ENCODE measurements at places on chromosomes 13 and 19.
A peak's percentile ranks its signal among the peaks of the same experiment; 100 is the strongest.

DNA sequence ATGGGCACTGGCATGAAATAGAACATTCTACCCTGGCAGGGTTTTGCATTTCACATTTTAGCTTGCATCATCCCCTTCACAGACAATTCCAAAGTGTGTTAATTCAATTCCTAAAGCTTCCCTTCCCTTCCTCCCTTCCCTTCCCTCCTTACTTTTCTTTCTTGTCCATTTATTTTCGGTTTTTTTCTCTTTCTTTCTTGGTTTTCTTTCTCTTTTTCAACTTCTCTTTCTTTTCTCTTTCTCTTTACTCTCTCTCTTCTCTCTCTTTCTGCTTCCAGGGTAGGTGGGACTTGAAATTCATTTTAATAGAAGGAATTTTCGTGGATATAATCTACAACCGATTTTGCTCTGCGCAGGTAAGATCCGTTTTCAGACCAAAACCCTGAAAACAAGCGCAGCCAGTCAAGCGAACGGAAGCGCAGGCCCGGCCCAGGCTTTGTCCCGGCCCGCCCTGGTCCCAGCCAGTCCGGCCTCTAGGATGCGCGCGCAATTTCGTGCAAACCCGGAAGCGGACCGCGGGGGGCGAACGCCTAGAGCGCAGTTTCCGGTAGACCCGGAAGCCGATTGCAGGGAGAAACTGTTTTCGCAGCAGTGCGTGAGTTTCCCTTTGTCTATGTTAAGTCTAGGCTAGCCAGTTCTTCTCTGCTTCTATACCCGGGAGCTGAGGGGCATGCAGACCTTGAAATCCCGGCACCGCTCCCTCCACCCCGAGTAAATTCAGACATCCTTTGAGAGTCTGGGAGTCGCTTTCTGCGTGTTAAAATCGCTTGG lies at the start of gene ZNF528:
Gene ZNF528, plus strand, starts transcription at position 540 of the 771 bp plus-strand sequence. CDS start 4,165 bp downstream, outside the sequence.
- DNase-seq = peak; percentile 92

- DNase-seq = no peak
These were observed 15.1 kb downstream of the LILRA5 start for GRCh38 chr19:54297759-54298305.

GRCh38 chr19:347946-348861 lies 3.6 kb upstream of the MIER2 start:
- DNase-seq = peak; percentile 15

GRCh38 chr19:8618751-8619150 lies 8.2 kb upstream of the ADAMTS10 start:
- no peak for DNase-seq

- no peak for DNase-seq
These were observed 45.4 kb downstream of the PEPD start for GRCh38 chr19:33476151-33476707.

DNA sequence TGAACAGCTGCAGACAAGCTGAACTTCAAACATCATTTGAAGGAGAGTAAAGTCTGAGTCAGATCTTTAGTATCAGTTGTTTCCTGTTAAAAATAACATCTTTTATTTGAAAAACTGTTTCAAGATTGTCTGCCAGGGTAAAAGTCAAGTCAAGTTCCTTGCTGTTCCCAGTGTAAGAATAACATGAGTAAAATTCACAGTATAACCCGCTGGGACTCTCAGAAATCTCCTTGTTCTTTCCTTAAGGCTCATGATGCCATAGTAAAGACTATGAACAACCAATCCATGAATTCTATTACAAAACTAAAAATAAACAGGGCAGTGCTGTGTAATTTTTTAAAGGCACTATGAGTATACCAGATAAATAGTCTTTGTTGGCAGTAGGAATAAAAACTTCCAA lies 112.9 kb downstream of the IRS2 start:
- peak; percentile 15 for DNase-seq

DNA sequence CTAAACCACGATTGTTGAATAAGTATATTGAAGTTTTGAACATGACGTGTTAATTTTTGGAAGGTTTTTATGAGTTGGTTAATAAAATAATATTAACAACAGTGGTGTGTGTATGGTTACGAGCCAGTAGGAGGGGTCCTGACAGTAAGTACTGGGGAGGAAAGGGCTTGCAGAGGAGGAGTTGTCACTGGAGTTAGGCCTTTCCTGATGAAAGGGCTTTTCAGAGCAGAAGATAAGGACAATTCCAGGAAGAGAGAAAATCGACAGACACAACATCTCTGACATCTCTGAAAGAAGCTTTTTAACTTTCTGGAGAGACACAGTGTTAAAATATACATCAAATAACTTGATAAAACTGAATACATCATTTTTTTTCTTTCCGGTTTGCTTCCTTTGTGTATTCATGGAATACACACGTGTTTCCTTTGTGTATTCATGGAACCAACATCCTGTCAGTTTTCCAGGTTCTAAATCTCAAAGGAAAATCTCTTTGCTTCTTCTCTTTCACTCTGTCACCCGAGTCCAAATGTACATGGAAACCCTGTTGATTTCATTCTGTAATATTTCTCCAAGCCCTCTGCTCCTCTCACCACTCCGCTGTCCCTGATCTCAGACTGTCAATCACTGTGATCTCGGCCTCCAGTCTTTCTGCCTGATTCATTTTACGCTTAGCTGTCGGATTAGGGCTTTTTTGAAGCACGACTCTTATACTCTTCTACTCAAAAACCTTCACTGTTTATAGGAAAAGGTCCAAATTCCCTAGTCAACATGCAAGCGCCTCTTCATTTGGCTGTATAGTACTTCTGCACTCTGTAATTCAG lies 374.4 kb downstream of the DLEU7 start:
- no peak for DNase-seq

- peak; percentile 54 for DNase-seq
These were observed 14.6 kb downstream of the FRY start for GRCh38 chr13:32045982-32046785.

DNA sequence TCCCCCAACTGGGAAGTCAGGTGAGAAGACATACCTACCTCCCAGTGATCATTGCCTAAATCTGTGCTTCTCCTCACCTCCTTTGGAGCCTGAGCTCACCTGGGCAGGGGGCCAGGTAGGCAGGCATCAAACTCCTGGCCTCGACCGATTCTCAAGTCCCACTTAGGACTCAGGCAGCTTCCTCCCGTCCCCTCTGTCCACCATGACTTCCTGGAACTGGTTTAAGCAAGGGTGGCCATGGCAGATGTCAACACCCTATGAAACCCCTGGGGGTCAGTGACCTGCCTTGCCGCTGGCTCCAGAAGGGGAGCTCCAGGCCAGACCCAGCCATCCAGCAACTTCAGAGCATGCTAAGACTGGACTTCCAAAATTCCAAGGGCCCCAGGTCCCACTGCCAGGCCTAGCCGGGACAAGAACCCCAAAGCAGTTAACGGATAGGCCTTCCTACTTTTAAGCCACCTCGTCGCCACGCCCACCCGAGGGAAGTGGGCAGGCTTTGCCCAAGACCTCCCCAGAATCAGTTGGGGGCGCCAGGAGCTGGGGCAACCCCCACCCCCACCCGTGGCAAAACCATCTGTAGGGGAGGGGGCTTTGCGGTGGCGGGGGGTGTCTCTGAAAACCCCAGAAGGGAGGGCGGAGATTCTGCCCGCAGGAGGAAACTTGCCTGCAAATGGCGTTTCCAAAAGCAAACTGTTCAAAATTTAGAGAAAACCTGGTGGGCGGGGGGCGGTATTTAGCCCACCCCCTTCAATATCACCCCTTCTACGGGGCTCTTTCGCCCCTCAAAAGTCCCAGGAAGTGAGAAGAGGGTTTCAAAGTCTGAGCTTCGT lies 657 bp downstream of the PLIN3 start:
- DNase-seq = peak; percentile 48

- no peak for DNase-seq
These were observed 23.5 kb upstream of the MYDGF start for GRCh38 chr19:4693471-4694121.

DNA sequence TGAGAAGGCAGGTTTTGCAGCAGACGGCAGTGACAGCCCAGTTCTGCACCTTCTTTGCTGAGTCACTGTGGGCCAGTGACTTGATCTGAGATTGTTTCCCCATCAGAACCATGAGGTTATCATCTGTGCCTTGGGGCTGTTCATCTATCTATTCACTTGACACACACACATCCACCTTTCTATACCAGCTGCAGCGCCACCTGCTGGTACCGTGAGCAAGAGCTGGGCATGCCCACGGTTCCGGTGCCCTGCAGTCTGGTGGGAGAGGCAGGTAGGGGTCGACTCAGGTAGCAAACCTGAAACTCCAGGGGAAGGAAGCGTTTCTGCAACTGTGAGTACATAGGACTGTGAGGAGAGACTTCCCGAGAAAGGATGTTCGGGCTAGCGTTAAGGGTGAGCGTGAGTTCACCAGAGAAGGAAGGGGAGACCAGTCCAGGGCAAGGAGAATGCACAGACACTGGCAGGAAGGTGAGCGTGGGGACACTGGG lies 7.5 kb upstream of the LIN7B start:
- peak; percentile 41 for DNase-seq

DNA sequence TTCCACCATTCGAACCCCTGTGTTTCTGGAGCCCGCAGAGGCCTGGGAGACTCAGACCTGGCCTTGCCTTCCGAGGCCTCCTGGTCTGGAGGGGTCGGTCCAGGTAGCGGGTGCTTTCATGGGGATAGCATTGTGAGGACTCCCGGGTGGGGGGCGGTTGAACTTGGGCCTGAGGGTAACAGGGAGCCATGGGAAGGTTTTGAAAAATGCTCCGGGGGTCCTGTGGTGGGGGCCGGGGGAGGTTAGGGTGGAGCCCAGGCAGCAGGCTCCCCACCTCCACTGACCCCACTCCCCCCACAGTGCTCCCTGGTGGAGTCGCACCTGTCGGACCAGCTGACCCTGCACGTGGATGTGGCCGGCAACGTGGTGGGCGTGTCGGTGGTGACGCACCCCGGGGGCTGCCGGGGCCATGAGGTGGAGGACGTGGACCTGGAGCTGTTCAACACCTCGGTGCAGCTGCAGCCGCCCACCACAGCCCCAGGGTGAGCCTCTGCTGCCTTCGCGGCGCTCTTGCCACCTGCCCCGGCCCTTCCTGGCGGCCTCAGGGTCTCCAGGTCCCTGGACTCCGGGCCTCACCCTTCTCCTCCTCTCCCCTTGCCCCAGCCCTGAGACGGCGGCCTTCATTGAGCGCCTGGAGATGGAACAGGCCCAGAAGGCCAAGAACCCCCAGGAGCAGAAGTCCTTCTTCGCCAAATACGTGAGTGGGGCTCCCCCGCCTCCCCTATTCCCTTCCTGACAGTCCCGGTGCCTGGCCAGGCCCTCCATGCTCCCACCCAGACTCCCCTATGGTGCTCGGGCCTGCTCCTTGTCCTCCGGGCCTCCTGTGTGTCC lies 3.8 kb upstream of the GARIN5A start:
- no peak for DNase-seq

- DNase-seq = no peak
These were observed 28.1 kb downstream of the RANBP3 start for GRCh38 chr19:5949792-5950305.

DNA sequence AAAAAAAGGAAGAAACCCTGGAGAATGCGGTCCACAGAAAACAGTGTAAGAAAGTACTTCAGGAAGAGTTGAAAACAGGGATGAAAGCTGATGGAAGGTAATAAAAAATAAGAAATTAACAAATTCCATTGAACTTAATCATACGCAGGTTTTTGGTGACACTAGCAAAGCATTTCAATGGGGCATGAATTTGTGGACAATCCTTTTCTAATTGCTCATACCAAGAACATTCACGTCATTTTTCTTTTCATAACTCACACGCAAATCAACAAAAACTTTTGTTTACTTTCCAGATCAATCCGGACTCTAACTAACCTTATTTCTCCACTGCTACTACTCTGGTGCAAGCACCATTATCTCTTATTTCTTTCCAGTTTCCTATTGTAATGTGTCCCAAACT lies 1195.0 kb downstream of the SLITRK5 start:
- DNase-seq = no peak

DNA sequence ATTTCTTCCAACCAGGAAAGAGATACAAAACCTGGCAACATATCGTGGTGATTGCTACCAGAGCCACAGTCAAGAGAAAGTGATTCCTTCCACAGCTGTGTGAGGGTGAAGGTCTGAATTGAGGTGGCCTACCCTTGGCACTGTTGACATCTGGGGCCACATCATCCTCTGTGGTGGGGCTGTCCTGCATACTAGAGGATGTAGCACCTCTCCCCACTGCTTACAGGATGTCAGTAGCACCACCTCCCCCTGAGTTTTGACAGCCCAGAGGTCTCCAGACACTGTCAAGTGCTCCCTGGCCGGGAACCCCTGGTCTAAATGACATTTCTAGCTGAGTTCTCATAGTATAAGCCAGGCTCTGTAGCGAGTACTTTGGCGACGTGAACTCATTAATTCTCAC lies 15.5 kb downstream of the PTGER1 start:
- no peak for DNase-seq

- no peak for DNase-seq
These were observed 6.0 kb downstream of the SMARCA4 start for GRCh38 chr19:10966809-10967208.

- no peak for DNase-seq
These were observed 236.4 kb downstream of the ATP8A2 start for GRCh38 chr13:25608181-25608580.

GRCh38 chr13:45658586-45659235 lies 43.2 kb upstream of the ERICH6B start:
- DNase-seq = no peak

DNA sequence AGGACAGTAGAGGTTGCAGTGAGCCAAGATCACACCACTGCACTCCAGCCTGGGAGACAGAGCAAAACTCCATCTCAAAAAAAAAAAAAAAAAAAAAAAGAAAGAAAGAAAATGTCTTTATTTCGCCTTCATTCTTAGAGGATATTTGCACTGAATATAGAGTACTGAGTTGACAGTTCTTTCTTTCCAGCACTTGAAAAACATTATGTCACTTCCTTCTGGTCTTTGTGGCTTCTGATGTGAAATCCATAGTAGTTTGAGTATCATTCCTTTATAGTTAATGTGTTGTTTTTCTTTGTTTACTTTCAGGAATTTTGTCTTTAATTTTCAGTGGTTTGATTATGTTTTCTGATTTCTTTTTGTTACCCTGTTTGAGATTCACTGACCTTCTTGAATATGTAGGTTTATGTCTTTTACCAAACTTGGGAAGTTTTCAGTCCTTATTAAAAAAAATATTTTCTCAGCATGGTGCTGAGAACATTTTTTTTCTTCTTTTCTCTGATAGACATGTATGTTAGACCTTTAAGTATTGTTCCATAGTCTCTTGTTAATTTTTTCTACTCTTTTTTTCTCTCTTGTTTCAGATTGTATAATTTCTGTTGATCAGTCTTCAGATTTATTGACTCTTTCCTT lies 50.1 kb downstream of the PCCA start:
- no peak for DNase-seq

- no peak for DNase-seq
These were observed 843.0 kb upstream of the ATXN8OS start for GRCh38 chr13:69264362-69265334.

DNA sequence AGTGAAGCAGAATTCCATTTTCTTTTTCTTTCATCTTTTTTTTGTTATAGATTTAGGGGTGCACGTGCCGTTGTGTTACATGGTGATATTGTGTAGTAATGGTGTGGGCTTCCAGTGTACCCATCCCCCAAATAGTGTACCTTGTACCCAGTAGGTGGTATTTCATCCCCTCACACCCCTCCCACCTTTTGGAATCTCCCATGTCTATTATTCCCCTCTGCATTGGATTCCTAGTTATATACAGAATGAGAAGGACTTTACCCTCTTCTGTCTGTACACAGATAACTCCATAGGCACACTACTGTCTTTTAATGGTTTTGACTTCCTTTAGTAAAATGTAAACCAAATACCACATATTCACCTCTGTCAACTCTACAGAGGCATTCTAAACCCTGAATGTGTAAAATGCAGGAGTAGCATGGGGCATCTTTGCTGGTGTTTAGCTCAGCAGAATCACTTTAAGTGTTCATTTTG lies 28.0 kb downstream of the FRY start:
- DNase-seq = no peak

- no peak for DNase-seq
These were observed 644 bp upstream of the RAVER1 start for GRCh38 chr19:10333758-10334587.

GRCh38 chr19:55231391-55232285 lies 3.1 kb upstream of the TMEM86B start:
- no peak for DNase-seq

All from fibroblast of lung (primary cell).